ENCODE measurements at places on chromosomes 4 and X.

GRCh38 chr4:75745161-75745560 is 20.8 kb downstream of the USO1 start:
- DNase-seq: no peak

DNA sequence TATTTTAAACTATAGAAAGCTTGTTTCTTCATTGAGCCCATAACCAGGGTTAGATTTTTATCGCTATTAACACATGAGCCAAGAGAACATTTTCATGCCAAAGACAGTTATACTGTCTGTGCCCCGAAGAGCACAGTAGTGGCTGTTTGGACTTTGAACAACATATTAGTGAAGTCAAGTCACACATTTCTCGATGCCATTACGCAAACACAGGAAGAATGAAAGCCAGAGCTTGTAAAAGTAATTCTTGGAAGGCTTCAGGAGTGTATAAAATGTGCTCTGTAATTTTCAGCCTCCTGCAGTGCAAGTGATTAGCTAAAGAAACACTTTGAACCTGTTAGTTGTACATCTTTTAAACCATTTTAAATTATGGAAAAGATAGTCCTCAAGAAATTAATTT is 590.7 kb upstream of the PITX2 start:
- DNase-seq: no peak

GRCh38 chr4:83212041-83212851 is 72.4 kb downstream of the COQ2 start:
- no peak for DNase-seq

DNA sequence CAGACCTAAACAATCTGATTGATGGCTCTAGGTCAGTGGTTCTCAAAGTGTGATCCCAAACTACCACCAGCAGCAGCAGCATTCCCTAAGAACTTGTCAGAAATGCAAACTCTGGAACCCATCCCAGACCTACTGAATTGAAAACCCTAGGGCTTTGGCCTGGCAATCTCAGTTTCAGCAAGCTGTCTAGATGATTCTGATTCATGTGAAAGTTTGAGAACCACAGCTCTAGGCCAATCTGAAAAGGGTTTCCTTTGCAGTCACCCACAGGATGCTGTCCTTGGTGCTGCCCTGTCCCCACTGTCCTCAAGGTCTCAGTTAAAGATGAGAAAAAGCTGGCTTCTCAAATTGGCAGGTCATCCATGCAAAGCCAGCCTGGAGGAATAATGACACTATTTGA is 34.8 kb downstream of the SMPX start:
- no peak for DNase-seq

DNA sequence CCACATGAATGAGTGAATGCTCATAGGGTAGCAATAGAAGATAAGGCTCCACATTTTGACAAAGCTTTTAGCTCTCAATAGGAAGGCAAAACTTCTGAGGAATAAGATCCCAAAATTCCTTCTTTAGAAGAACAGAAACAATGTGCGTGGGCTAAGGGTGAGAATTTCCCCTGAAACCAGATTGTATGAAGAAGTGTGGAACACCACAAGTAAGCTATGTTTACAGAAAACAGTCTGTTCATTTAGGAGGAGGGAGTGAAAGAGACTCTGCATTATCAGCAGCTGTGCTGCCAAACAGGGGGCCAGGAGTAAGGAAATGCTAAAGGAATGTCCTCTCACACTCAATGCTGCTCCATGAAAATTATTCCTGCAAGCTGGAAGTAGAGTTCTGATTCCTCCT is 851.6 kb downstream of the CENPC start:
- DNase-seq: no peak

GRCh38 chrX:8820910-8821527 is 19.8 kb upstream of the FAM9A start:
- no peak for DNase-seq

GRCh38 chrX:552496-552895 is 78.1 kb upstream of the SHOX start:
- DNase-seq: no peak

DNA sequence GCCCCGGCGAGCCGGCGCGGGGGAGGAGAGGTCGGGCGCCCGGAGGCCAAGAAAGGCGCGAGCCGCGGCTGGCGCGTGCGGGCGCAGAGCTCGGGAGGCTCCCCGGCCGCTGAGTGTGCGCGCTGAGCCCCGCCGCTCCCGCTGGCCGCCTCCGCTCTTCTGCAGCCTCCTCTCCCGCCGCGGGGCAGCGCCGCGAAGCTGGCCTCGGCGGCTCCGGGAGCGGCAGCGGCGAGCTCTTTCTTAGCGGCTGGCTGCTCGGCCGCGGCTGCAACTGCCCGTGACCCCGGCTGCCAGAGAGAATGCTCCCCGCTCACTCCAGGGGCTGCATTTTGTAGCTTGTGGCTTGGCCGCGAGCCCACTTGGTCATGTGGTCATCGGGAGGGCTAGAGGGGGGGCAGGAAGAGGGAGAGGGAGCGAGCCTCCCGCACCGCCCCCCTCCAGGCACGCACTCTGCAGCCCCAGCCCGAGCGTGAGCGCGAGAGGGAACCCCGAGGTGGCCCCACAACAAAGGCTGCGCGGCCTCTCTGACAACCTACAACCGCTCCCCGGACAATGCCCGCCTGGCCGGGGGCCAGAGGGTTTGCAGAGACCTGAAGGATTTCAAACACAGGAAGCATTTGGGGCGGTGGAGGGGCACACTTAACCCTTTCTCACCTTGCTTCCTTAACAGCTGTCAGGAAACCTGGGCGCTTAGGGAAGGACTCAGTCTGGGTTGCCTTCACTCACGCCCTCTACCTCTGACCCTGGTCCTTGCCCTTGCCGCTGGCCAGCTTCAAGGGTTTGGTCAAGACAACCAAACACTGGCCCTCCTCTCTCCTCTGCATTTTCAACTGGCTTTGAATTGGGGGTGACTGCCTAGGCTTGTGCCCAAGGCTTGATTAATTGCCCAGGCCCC is at the start of gene APLN:
APLN (minus strand) TSS at position 305 of the 895 bp plus-strand sequence. CDS start 326 bp downstream, outside the sequence.
- no peak for DNase-seq

DNA sequence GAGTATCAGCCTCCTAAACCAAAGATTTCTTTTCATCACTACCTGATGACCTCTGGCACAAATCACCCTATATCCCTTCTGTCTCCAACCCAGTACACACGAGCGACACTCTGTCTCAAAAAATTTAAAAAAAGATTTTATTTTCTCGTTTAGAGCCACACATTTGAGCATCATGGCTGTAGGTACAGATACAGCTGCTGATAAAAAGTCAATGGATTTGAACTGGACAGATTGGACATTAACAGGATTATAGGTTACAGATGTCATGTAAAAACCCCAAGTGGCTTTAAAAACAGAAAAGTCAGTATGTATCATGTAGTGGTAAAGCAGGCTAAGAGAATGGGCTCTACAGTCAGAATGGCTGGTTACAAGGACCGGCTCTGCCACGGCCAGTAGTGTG is 171.1 kb downstream of the SCFD2 start:
- DNase-seq: no peak

DNA sequence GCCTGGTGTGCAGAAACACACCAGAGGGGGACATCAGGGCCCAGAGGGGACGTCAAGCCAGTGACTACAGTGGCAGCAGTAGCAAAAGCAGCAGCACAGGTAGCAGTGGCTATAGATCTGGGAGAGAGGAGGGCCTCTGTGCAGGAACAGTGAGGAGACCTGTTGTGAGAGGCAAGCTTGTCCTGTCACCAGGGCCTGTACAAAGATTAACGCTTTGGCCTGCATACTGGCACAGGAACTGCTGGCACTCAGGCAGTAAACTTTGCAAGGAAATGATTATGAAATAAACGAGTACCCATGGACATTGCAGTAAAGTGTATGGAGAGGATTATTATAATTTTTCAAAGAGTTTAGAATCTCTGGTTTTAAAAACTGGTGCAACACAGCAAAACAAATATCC is 5.5 kb upstream of the PHF8 start:
- DNase-seq: no peak

- DNase-seq: no peak
These were observed 22.2 kb downstream of the SMIM43 start for GRCh38 chr4:121742794-121743193.

DNA sequence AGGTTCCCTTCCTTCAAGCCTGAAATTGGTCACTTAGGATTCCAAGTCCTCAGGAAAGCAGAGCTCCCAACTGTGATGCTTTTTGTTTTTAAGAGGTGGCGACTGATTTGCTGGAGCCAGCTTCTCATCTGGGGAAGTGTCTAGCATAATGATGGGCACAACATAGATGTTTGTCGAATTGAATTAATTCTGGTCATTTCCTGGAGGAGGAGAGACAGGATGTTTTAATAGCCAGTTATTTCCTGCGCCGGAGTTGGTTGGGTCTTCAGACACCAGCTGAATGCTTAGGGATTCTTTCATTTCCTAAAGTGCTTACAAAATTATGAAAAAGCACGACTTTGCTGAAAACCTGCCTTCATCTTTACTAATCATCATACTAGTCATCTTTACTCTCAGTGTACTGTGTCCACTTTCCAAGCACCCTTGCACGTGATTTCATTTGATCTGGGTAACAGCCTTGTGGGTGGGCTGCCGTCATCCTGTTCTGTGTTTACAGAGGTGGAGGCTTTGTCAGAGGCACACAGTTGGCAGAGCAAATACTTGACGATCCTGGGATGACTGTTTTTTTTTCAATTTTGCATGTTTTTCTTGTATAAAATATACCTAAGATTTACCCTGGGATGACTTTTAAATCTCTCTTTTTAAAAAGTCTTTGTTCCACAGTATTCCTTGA is 49.5 kb downstream of the RGS12 start:
- peak; percentile 53 for DNase-seq

DNA sequence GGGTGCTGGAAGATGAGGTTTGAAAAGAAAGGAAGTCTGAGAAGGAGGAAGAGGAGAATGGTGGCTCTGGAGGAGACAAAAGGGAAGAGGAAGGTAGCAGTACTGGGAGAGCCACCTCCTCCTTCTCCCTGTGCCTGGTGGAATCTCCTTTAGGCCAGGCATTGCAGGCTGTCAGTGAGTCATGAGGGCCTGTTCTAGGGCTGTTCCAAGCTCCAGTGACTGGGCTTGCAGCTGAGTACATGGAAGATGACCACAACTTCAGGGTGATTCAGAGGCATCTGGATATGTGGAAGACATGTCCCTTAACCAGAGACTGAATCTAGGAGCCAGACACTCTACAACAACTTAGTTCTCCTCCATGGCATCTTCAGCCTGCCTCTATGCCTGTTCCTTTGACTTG is 107.8 kb downstream of the EFNB1 start:
- DNase-seq: peak; percentile 24

GRCh38 chrX:85024562-85024961 is 20.9 kb downstream of the APOOL start:
- DNase-seq: no peak

- DNase-seq: peak; percentile 3
These were observed 276.5 kb downstream of the PPP4R3C start for GRCh38 chrX:27186671-27187070.

DNA sequence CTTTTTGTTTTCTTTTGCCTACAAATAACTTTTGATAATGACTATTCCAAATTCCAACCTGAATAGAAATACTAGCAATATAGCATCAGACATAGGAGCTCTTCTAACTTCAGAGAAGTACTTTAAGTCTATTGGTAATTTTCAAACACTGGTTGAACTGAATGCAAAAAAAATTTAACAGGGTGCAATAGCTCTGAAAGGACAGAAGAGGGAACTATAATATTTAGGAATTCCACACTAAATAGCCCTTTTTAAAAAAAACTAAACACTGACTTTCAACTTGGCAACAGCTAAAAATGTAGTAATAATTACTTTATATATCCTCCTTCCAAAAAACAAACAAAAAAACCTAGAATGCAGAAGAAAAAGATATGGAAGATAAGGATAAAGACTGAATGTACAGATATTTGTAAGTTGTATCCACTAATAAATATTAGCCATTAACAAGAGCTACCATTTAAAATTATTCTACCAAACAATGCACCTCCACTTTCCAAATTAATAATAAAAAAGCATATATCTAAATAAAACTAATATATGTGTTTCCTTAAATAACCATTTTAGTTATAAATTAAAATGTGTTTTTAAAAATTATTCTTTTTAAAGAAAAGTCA is 81.4 kb downstream of the FBXW7 start:
- peak; percentile 69 for DNase-seq

DNA sequence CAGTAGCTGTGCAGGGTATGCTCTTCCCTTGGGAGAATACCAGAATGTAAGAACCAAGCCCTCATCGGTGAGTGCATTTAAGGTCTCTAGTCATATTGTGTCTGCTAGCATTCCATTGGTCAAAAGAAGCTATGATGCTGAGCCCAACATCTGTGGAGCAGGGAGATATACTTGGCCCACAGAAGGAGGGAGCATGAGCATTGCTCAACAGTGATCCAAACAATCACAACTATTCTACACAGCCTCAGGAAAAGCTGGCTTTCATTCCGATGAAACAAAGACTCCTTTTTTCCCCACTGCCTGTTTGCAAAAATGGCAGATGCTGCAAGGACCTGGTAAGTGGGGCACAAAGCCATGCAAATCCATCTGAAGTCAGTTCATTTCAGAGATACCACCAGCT is 80.6 kb upstream of the DHX15 start:
- DNase-seq: no peak

DNA sequence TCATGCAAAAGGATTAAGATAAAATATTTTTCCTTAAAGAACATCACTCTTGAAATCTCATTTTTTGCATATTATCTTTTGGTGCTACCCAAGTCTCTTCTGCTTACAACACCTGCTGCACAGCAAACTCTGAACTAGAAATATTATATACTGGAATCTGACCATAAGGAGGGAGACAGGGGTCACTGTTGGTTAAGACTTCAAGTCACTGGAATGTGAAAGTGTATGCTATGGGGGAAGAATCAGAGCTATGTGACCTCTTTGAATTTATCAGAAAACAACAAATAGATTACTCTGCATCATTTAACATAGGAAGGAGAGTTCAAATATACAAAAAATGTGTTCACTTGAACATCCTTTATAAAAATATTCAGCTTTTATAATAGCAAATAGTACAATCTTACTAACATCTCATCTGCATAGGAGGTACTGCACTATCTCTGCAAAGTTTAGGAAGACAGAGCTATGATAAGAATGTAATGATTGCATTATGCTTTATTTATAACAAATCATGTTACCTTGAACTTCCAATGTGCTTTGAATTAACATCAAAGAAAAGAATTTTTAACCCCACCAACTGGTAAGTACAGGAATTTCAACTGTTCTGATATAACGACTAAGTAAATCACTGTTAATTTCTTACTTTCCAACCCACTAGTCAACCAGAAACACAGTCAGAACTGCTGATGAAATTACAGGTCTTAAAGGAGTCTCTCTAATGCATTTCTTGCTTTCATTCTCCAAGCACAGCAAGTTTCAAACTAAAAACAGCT is 69.8 kb downstream of the ZNF827 start:
- DNase-seq: peak; percentile 49

- peak; percentile 14 for DNase-seq
These were observed 41.3 kb upstream of the GPC3 start for GRCh38 chrX:134026565-134027311.

GRCh38 chrX:46268412-46268811 is 276.8 kb downstream of the ZNF674 start:
- DNase-seq: peak; percentile 20

- DNase-seq: no peak
These were observed 52.3 kb upstream of the PDLIM3 start for GRCh38 chr4:185587427-185588161.

GRCh38 chrX:110167952-110168451 is 149.9 kb downstream of the AMMECR1 start:
- no peak for DNase-seq
